ENCODE measurements at places on chromosomes 3 and 15.

GRCh38 chr15:61518191-61518950, 289.3 kb upstream of the RORA start:
- no peak for DNase-seq

DNA sequence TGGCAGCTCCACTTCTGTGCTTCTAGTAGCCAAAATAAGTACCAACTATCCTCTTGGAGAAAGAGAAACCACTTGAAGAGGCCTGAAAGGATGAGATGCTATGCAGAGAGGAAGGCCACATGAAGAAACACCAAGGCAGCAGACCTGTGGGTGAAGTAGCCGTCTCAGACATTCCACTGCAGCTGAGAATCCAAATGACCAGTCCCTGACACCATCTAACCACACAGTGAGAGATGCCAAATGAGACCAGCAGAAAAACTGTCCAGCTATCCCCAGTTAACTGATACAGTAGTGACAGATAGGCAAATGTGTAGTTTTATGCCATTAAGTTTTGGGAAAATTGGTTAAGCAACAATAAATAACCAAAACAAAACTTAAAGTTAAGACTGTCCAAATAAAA, 47.9 kb upstream of the ZSCAN2 start:
- no peak for DNase-seq

- DNase-seq = no peak
Measured at GRCh38 chr3:109994853-109995252, 657.5 kb upstream of the DPPA4 start.

GRCh38 chr15:29133791-29134190, 135.8 kb downstream of the NSMCE3 start:
- DNase-seq = no peak

GRCh38 chr3:134034005-134034785, 4.5 kb upstream of the SLCO2A1 start:
- no peak for DNase-seq

DNA sequence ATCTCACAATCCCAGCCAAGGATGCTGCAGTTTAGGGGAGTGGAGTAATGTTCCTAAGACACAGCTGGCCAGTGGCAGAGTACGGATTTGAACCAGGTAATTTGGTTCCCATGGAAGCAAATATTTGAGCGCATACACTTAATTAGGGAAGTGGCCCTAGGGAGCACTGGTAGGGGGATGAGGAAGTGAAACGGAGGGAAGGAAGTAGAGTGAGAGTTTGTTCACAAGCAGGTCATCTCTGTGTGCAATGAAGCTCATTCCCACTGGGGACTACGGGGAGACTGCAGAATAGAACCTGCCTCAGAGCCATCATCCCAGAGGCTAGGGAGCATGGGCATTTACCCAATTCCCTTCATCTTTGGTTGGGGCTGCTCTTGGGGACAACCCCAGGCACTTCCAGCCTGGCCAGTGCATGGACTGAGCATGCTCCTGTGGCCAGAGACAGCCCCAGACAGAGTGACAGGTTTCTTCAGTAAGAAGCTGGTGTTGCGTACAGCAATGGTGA, 317.2 kb upstream of the PROK2 start:
- no peak for DNase-seq

- DNase-seq = no peak
Measured at GRCh38 chr15:37903919-37904625, 30.4 kb upstream of the TMCO5A start.

- no peak for DNase-seq
Measured at GRCh38 chr3:184781801-184782200, 30.2 kb upstream of the VPS8 start.

GRCh38 chr3:189982321-189982945, 138.3 kb downstream of the P3H2 start:
- DNase-seq = no peak

GRCh38 chr15:69729167-69729748, 276.6 kb downstream of the RPLP1 start:
- DNase-seq = peak; percentile 68

GRCh38 chr15:71651750-71652186, 158.6 kb upstream of the NR2E3 start:
- no peak for DNase-seq

DNA sequence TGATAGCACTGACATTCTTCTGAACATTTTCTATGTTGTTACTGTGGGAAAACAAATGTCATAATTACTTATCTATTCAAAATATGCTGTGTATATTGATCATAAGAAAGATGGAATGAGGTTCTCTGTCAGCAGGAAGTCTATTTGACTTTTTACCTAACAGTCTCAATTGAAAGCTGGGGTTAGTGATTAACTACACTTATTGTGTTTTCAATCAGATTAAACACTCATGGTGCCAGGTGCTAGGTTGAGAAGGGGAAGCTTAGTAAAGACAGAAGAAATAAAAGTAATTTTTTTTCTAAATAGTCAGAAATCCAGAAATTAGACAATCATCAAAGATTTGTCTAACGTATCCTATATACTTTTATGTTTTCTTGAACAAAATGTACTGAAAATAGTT, 281.0 kb upstream of the NR2E3 start:
- DNase-seq = no peak

- DNase-seq = no peak
Measured at GRCh38 chr3:97278506-97278905, 464.1 kb downstream of the EPHA6 start.

DNA sequence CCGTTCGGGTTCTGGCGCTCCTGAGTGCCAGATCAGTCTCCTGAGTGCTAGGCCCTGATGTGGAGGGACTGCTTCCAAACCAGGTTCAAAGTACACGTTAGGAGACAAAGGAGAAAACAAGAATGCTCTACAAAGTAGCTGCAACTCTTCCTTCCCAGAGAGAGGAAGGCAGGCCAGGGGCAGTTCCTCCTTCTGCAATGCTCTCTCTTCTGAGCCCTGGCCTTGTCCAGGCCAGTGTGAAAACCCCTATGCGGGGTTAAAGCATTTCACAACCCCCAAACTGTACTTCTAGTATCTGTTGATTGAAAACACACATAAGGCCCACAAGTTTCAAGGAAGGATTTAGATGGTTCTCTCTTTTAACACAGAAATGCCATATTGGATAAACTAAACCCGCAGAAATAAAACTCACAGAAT, 9.7 kb upstream of the CALML4 start:
- no peak for DNase-seq

DNA sequence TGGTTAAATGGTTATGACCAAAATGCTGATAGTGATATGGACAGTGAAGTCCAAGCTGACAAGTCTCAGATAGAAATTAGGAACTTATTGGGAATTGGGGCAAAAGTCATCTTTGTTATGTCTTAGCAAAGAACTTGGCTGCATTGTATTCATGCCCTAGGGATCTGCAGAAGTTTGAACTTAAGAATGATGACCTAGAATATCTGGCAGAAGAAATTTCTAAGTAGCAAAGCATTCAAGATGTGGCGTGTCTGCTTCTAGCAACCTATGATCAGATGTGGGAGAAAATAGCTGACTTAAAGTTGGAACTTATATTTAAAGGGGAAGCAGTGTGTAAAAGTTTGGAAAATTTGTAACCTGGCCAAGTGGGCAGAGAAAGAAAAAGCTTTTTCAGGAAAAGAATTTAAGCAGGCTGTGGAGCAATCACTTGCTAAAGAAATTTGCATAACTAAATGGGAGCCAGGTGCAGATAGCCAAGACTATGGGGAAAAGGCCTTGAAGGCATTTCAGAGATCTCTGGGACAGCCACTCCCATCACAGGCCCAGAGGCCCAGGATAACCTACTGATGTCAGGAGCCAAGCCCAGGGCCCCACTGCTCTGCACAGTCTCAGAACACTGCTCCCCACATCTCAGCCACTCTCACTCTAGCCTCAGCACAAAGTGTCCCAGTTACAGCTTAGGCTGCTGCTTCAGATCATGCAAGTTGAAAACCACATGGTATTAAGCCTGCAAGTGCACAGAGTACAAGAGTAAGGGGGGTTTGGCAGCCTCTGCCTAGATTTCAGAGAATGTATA, 147.8 kb upstream of the TGFBR2 start:
- no peak for DNase-seq

- DNase-seq = no peak
Measured at GRCh38 chr15:52308446-52309153, 13.0 kb upstream of the MYO5C start.

DNA sequence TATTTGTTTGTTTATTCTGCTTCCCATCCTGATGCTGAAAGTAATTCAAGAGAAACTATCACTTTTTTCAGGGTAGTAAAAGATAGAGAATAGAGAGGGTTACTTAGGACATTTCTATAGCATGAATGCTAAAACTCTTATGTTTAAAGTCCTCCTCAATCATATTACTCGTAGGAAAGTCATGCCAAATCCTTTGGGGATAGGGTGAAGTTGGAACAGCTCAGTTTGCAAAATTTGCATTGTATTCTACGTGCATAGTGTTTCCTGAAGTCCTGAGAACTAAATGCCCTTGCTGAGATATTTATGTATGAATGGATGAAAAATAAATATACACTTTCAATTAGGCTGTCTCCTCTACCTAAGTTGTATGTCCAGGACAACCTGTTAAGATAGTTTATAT, 14.6 kb downstream of the PLSCR5 start:
- no peak for DNase-seq

DNA sequence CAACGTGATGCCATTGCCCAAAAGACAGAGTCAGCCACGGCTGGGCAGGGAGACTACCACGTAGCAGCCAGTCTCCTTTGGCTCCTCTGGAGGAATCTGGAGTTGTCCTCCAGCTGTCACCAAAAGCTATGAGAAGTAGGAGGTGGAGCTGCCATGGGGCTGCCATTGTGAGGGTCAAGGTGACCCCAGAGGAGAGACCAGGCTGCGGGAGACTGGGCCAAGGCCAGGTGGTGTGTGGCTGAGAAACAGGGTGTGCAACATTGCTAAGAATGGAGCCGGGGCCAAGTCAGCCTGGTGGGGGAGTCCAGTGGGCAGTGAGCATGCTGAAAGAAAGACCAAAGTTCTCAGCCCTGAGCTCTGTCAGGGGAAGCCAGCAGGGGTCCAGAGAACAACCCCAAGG, 29.9 kb upstream of the MRPS22 start:
- DNase-seq = no peak

GRCh38 chr15:63283126-63283525, 5.7 kb downstream of the APH1B start:
- no peak for DNase-seq

All from stimulated activated CD8-positive, alpha-beta memory T cell treated with anti-CD3 and anti-CD28 coated beads, Interleukin-4, amount 100 ng/mL, for 1 hour (primary cell).